ENCODE measurements at places on chromosomes 6 and 20.

- DNase-seq, result no peak
Measured at GRCh38 chr6:154292855-154293519, 63.6 kb downstream of the IPCEF1 start.

GRCh38 chr6:7129784-7130569 lies 22.2 kb downstream of the RREB1 start:
- peak; percentile 96 for DNase-seq

- DNase-seq, result no peak
Measured at GRCh38 chr20:63967330-63968135, 2.2 kb downstream of the ZNF512B start.

DNA sequence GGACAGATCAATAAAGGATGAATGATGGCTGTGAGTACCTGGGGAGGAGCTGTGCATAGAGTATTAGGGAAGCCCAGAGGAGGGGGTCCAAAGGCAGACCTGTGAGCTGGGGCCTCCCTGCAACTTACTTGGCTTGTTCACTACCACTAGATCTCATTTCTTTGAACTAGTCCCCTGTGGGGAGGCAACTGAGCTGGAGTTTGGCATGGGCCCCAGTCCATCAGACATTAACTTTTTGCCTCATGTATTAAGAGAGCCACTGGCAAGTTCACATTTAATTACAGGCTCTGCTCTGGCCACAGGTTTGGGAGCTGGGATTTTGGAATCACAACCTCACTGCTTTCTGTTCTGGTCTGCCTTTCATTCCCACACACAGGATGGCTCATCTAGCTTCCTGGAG lies 254.1 kb downstream of the PRL start:
- DNase-seq, result no peak

DNA sequence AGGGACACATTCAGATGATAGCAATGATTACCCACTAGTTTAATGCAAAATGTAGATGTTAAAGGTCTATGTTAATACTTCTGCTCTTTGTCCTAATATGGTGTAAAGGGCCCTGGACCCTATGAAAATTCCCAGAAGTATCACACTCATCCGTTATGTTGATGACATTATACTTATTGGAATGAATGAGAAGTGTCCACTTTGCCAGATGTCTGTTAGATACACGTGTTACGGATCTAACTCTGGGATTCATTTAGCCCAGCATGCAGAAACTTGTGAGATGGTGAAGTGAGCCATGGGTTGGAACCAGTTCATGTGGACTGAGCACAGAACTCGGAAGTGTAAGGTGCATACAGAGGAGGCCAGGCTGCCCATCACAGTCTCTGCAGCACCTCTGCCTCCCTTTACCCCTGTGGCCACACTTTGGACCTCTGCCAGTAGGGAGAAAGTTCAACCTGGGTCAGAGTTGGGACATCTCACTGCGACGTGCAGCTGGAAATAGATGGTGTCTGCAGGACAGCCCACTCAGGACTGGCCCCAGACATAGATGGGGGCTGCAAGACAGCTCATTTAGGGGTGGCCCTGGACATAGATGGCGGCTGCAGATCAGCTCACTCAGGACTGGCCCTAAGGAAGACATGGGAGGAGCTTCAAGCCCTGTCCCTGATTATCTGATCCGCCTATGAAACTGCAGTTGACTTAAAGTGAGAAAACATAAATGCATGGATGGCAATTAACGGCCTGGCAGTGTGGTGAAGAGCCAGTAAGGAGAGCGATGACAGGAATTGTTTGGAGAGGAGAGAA lies 71.2 kb upstream of the THBS2 start:
- DNase-seq, result no peak

DNA sequence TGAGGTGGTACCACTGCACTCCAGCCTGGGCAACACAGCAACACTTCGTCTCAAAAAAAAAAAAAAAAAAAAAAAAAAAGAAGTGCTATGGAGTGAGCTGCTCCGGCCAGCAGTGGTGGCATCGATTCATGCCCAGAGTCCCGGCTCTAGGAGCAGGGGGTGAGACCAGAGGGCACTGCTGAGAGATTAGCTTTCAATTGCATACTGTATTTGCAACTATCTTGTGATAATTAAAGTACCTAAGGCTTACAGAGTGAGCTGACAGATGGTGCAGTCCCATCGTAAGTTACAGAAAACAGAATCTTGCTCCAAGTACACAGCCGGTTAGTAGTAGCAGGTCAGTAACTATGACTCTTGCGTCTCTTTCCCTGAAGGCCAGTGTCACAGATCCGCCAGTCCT lies 31.5 kb downstream of the TMEM14B start:
- DNase-seq, result no peak

DNA sequence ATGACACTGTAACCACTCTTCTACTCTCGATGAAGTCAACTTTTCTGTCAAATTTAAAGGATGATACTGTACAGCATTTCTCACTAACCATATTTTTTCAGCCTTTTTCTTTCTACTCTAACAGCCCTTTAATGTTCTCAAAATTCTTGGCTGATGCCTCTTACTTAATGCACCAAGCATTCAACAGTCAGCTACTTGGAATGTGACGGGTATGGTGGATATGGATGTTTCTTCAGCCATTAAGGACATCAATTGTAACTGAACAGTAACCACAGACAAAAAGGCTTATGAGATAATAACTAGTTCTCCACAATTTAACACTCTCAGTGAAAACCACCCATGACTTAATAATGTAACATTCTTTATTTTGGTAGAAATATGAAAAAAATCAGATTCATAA lies 467.2 kb upstream of the ZNF337 start:
- no peak for DNase-seq

DNA sequence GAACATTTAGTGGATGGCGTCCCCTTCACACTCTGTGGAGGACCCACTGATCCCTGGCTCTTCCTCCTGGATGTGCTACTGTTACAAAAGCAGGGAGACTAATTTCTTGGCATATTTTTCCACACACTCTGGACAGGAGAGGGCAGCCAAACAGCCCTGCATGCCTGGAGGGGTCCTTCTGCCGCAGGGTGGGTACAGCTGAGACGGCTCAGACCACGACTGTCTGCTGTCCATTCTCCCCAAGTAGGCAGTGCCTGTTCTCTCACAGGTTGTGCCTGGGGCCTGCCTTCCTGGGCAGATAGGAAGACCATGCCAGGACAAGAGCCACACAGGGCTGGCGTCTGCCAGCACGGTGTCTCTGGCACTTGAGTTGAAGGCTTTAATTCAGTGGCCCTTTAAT lies 260.1 kb downstream of the FOXC1 start:
- no peak for DNase-seq

DNA sequence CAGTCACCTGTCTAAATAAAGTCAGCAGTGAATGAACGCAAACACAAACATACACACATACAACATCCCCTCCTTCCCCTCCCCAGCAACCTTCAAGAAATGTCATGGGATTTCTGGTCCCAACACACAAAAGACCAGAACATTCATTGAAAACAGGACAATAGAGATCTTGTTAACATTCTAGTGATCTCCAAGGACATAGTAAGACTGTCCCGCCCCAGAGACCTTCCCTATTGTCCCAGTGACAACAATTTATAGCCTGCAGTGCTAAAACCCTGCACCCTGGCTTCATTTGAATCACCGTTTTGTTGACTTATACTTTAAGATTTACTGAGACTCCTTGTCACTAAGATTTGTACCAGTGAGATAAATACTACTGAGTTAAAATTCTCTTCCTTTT lies 143.9 kb upstream of the NOX3 start:
- DNase-seq, result no peak

GRCh38 chr20:31815408-31816188 lies 3.6 kb upstream of the MYLK2 start:
- DNase-seq, result no peak
